ENCODE measurements at places on chromosomes 3 and 15.

DNA sequence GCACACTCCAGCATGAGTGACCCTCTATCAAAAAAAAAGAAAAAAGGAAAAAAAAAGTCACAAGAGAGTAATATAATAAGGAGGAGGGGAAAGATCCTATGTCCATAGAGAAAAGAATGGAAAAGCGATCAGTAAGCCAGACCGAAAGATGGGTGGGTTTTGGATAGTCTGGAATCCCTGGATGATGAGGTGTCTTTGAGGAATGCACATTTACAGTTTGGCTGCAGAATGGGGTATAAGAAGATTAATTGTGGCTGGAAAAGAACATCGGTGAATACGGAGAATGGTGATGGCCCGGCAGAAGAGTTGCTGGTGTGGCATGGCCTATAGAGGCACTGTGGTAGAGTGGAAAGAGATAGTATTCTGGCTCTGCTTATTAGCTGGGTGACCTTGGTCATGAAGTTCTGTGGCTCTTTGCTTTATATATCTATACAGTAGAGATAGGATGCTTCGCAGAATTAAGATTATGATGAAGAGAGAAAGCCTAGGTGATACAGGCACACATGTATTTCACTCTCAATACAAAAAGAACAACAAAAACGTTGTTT is 187.9 kb downstream of the AKAP13 start:
- DNase-seq: no peak

DNA sequence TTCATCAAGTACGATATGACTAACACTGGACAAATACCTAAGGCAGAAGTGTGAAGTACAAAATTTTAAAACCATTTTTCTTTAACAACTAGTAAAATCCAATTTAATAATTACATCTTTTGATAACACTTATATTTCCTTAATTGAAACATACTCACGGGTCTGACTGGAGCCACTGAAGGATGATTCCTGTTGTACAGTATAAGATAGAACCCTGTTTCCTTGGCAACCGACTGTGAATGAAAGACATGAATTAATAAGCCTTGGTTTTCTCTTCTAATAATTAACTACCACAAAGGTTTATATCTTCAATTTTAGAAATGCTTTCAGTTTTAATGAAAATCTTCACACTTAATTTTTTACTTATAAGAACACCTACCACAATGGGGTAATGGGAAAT is 19.4 kb downstream of the DHX36 start:
- DNase-seq: no peak

DNA sequence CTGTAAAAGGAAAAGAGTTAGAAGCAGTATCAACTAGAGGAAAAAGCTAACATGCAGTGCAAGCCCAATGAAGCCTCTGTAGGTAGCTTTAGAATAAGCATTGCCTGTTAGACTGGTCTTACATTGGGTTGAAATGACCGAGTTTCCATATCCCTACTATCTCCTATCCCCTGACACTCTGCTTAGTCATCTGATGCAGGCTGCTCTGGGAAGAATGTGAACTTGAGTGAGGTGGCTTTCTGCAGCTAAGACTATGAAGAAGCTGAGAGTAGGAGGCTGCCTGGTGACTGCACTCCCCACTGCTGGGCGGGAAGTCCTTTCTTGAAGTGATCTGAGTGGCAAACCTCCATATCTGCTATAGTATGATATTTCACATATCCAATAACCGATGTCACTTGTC is 64.7 kb downstream of the OXSM start:
- no peak for DNase-seq

DNA sequence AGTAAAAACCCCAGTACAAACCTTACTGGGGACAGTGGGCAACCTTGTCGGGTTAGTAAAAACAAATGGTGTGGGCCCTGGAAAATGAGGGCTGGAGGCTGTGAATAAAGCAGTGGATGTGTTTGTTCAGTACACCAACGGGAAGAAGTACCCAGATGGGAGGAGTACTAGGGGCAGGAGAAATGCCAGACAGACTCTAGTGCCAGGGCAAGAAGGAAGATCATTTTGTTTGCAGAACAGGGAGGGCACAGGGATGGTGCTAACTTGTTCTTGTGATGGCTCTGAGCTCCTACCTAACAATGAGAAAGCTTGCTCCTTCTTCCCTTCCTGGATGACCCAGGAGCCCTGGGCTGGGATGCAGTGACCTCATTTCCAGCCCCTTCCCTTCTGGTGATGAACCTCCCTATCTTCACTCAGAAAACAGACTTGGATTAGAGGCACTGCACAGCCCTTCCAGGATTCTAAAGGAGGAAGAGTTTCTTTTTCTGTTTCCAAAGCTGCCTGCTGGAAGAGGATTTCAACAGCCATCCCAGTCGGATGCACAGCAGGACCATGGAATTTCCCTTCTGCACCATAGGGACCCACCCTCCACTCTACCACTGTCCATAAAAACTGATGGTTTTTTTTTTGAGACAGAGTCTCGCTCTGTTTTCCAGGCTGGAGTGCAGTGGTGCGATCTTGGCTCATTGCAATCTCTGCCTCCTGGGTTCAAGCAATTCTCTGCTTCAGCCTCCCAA is 6.1 kb downstream of the RASSF1 start:
- no peak for DNase-seq

- no peak for DNase-seq
Measured at GRCh38 chr3:105622169-105622568, 246.6 kb downstream of the CBLB start.

DNA sequence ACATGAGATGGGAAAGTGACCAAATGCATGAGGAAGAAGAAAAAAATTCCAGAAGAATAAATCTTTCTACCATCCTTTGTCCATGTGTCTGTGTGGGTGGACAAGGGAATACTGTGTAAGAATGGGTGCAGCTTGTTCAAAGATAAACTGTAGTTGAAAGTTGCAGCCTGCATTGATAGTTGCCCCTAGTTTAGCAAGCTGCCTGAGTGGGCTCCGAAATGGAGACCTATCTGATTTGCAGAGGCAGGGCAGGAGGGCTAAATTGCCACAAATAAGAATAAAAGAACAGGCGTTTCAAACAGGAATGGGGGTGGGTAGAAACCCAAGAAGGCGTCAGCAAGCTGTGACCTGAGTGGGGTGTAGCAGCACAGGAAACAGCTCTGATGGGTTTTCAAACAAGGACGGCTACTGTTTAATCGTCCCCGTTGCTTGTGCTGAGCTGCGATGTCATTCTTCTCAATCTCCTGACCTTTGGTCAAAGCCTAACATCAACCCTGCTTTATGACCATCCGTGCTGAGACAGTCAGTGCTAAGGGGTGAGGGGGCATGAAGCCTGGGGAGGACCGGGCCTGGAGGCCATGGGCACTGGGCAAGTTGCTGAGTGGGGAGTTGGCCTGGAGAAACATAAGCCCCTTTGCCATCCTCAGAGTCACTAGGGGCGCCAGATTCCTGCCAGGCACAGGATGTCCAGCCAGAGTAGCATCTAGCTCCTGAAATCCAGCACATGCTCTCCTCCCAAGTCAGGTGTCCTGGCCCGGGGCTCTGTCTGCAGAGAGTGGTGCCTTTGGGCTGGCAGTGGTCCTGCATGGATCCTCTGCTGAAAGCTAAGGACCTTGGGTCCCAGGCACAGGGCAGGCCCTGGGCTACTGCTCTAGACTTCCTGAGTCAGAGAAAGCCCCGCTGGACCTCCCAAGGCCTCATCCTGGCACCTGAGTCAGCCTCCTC is 19.2 kb upstream of the C15orf39 start:
- no peak for DNase-seq

DNA sequence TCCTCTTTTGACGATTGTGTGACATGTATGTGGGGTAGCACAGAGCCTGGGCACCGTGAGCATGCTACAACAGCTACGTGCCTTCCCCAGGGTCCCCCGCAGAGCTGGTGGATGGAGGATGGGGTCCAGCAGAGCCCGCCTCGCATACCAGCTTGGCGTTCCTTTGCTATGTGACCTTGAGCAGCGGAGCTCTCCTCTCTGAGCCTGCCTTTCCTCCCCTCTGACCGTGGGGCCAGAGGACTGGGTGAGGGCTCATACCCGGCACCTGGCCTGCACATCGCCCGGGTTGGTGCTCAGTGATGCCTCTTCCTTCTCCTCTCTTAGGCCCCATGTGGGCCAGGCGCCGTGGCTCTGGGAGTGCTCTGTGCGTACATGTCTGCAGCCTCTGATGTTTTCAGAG is 73.4 kb downstream of the FBLN2 start:
- no peak for DNase-seq

DNA sequence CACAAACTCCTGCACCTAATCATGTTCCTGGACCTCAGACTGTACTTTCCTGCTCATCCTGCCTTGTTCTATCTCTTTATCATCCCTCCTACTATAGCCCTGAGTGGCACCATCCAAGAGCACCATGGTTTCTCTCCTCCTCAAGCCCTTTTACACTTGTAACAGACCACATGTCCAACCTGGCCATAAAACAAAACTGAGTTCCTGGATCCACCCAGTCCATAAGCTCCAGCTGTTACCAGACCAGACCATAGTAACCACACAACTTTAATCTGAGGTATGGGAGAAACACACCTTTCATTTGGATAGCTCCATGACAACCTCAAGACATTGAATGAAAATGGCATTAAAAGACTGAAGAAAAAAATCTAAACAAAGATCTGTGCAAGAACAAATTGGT is 9.1 kb downstream of the TM4SF18 start:
- no peak for DNase-seq

- peak; percentile 63 for DNase-seq
Measured at GRCh38 chr3:13495921-13496723, 16.0 kb downstream of the HDAC11 start.

GRCh38 chr3:134437211-134437752 is 48.5 kb downstream of the ANAPC13 start:
- DNase-seq: no peak

Measured in activated T-cell treated with anti-CD3 and anti-CD28 coated beads for 48 hours (primary cell).